Activated gamma-delta T cell treated with Interleukin-2 at 50 U/mL for 16 hours (primary cell): ENCODE measurements at places on chromosomes 13 and 19.

GRCh38 chr13:80400164-80400864 is 59.4 kb upstream of the SPRY2 start:
- DNase-seq = no peak

DNA sequence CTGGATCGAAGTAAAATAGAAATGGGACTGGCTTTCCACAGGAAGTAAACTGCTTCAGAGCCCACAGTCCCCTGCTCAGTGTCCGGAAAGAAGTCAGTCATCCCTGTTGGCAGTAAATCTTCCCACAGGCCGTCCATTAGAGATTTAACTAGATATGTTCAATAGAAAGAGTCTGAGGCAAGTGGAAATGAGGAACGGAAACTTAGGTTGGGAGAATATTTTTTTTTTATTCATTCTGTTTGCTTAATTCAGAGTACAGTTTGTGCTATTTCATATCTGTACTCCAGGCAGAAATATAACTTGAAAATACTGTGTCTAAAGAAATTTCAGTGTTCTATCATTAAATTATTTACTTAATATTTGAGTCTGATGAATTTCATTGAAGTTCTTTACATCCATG is 22.7 kb downstream of the SLC25A15 start:
- no peak for DNase-seq

GRCh38 chr19:10118960-10119359 is 739 bp downstream of the EIF3G start:
- DNase-seq = no peak

GRCh38 chr13:23460309-23460708 is 26.8 kb upstream of the SACS start:
- DNase-seq = no peak

- DNase-seq = no peak
These were observed 11.6 kb upstream of the CLDN10 start for GRCh38 chr13:95540888-95541287.

- DNase-seq = no peak
These were observed 748 bp upstream of the SIGLEC8 start for GRCh38 chr19:51458899-51459505.

- no peak for DNase-seq
These were observed 15.7 kb downstream of the COL4A2 start for GRCh38 chr13:110322828-110323171.

DNA sequence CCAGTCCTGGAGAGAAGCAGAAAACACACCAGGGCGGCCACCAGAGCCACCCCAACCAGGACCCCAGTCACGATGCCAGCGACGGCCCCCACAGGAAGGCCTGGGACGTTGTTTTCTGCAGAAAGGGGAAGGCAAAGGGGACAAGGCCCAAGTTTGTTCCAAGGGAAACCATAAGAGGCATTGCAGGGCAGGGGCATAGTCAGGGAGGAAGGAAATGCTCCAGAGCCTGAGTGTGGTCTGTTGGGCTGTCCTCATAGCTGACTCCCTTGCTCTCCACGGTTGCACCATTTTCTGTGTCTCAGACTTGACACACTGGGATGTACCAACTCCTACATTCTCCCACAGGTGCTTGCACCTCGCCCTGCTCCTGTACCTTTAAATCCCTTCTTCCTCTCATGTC is 5.2 kb downstream of the CEACAM4 start:
- no peak for DNase-seq

DNA sequence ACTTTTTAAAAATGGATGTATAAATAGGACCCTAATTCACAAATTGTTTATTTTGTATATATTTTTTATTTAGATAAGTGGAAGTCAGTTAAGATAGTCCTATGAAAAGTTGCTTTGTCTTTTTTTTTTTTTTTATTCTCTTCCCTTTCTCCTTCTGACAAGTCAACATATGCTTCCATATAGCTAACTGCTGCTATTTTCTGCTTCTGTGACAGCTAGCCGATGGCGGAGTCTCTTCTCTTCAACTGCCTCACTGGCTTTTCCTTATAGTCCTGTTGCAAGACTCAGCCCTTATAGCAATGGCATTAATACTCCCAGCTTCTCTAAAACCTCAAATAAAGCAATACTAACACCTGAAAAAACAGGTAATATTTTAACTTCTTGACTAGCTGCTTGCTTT is 45.3 kb downstream of the SLAIN1 start:
- DNase-seq = no peak

DNA sequence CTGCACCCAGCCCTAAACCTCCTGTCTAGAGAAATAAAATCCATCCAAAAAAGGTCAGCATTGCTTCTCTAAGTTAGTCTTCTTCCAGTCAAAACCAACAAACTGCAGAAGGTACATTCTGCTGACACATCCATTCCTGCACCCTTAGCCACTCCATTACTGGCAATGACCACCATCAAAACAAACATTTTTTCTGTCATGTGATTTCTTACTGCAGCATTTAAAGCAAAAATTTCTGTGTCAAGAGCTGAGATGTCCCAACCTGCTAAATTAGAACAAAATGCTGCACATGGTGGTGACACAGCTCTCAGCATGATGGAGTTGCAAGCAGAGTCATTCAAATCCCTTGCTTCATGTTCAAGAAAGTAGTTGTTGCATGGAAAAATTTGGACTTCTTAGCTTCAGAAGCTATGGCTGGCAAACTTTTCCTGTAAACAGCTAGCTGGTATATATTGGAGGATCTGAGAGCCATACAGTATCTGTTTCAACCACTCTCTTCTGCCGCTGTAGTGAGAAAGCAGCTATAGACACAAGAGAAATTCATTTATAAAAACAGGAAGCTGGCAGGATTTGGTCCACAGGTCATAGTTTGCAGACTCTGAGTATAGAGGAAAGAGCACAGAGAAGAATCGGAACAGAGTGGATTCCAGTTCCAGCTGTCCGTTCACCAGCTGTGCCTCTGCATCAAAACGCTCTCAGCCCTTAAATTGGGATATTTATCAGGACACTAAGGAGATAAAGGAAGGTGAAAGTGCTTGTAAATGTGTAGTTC is 17.4 kb downstream of the RUBCNL start:
- no peak for DNase-seq

DNA sequence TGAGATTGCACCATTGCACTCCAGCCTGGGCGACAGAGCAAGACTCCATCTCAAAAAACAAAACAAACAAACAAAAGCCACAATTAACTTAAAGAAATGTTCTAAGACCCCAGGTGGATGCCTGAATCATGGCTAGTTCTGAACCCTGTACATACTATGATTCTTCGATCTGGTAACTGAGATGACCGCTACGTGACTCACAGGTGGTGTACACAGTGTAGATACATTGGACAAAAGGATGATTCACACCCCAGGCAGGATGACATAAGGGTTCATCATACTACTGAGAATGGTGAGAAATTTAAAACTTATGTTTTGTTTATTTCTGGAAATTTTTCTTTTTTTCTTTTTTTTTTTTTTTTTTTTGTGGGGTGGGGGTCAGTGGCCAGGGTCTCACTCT is 6.5 kb downstream of the ZNF426 start:
- DNase-seq = no peak

GRCh38 chr19:43643326-43643725 is 3.7 kb upstream of the CADM4 start:
- DNase-seq = no peak

GRCh38 chr13:81382246-81382645 is 1041.3 kb upstream of the SPRY2 start:
- no peak for DNase-seq

DNA sequence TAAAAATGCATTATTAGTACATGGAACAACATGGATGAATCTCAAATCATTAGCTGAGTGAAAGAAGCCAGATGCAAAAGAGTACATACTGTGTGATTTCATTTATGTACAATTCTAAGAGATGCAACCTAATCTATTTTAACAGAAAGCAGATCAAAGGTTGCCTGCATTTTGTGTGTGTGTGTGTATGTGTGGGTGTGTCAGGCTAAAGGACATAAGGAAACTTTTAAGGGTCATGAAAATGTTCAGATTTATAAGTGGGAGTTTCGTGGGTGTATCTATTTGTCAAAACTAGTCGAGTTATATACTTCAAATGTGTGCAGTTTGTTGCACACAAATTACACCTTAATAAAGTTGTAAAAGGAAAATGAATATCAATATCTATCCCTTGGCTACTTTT is 17.9 kb upstream of the NEK3 start:
- DNase-seq = no peak

- no peak for DNase-seq
These were observed 803.4 kb downstream of the PCDH17 start for GRCh38 chr13:58434943-58435342.

- no peak for DNase-seq
These were observed 220.0 kb upstream of the SGCG start for GRCh38 chr13:22960827-22961226.

DNA sequence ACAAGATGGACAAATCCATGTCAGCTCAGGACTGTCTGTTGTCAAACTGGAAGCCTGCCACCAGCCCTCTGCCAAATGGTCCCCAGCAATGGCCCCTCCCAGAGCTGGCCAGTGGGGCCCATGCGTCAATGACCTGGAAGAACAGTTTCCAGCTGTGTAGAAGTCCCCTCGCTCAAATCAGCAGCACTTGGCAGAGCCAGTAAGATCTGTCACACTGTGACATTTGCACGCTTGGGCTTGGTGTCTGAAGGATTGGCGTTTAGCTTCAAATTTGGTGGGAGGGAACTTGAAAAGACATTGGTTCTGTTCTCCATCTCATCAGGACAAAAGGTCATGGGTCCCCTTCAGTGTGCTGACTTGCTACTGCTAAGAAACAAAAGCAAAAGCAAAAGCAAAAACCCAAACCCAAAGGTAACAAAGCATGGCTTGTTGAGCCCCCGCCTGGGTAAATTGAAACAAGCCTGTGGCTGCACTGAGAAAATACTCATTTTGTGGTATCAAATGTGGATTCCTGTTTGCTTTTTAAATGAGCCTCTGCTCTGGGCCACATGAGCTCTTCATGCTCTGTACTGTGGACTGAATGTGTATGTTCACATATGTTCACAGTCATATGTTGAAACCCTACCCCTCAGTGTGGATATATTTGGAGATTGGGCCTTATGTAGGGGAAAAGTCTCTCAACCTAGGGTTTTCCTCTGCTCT is 253.6 kb upstream of the MAB21L1 start:
- DNase-seq = no peak

DNA sequence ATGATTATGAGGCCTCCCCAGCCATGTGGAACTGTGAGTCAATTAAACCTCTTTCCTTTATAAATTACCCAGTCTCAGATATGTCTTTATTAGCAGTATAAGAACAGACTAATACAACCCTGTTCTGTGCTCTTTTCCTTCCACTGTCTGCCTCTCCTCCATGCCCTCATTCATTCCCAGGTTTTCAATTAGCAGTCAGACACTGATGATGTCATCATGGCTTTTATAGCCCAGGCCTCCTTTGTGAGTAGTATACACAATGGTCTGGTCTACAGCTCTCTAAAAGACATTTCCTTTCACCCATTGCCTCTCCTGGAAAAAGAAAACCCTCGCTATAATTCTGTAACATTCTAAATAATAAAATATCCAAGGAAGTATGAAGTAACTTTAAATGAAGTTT is 25.5 kb downstream of the FGF14 start:
- DNase-seq = no peak

GRCh38 chr19:41870401-41870873 is 6.6 kb upstream of the CD79A start:
- DNase-seq = no peak

- no peak for DNase-seq
These were observed 81.5 kb upstream of the SHISA2 start for GRCh38 chr13:26133286-26133685.
